ENCODE measurements at places on chromosomes 12 and 14.

GRCh38 chr14:95045836-95046430 lies 111.4 kb downstream of the DICER1 start:
- DNase-seq = no peak

DNA sequence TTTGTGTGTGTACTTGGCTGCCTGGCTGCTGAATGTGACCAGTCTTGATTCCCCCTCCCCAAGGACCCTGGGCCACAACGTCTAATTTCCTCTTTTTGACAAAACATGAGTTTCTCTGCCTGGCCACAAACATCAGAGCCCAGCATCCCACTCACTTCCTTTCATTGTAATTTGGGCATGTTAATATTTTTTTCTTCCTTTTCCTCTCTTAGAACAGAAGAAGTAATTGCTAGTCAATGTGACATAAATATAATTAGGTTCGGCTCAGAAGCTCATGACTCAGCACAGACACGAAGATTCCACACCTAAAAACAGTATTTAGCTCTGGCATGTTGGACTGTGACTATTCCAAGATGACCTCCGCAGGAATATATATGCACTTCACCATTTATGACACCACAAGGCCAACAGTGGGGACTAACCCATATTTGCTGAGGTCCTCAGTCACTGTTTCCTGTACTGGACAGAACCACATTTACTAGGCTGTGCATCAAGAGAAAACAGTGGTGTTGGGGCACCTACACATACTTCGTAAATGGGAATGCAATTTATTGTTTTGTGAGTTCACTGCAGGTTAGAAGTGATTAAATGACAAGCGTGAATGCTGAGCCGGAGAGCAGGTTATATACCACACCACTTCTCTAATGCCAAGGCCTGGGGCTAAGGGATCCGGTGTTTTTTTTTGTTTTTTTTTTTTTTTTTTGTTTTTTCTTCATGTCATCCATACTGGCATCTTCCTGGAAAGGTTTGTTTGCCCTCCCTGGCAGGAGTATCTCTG lies 4.2 kb downstream of the GSG1 start:
- peak; percentile 90 for DNase-seq

DNA sequence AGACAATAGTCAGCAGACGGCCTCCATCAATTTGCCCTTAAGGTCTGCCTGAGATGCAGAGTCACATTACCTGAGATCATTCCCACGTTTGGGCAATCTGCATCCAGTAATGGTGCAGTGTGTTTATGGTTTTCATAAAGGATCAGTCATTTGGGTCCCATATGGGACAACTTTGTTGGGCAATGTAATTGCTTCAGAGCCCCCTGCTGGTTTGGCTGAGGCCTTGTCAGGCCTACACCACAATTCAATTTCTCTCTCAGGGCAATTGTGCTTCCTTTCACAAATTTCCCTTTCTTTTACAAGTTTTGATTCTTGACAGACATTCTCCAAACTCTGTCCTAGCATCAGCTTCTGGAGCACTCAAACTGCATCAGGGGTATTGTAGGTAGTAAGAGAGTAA lies 191.2 kb upstream of the SSTR1 start:
- DNase-seq = no peak

- DNase-seq = peak; percentile 58
Observed at GRCh38 chr12:7907009-7907408, 29.0 kb downstream of the SLC2A3 start.

DNA sequence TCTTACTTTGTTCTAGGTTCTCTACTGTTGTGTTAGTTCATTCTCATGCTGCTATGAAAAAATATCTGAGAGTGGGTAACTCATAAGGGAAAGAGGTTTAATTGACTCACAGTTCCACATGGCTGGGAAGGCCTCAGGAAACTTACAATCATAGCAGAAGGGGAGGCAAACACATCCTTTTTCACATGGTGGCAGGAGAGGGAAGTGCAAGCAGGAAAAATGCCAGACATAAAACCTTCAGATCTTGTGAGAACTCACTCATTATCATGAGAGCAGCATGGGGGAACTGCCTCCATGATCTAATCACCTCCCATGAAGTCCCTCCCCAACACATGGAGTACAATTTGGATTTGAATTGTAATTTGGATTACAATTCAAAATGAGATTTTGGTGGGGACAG lies 69.6 kb downstream of the MGST1 start:
- no peak for DNase-seq

Data from inflammatory macrophage (primary cell).